ENCODE measurements at places on chromosomes 12 and 14. TPM values are rescaled to one million over a fixed set of nuclear protein-coding genes. Genes with fewer than 3 reads are reported as not detected.

The ZBTB39 gene
- 5.2 TPM for total RNA-seq

The KLRC4 gene
- total RNA-seq: 0.21 TPM

The VSIG10 gene
- total RNA-seq: 7.1 TPM

The BMAL2 gene
- total RNA-seq: 47.3 TPM

The MYF5 gene
- not detected for total RNA-seq

The PLD4 gene
- total RNA-seq: not detected

The PRICKLE1 gene
- 3.4 TPM for total RNA-seq

The GLS2 gene
- total RNA-seq: 6.0 TPM

The ZDHHC17 gene
- total RNA-seq: 10.4 TPM

The TMEM19 gene
- total RNA-seq: 13.2 TPM

The MUCL1 gene
- 4.7 TPM for total RNA-seq

The MGP gene
- not detected for total RNA-seq

The POTEM gene
- not detected for total RNA-seq

The KIF5A gene
- 0.14 TPM for total RNA-seq

The PROX2 gene
- not detected for total RNA-seq

The PPM1A gene
- 9.8 TPM for total RNA-seq

The ITGB7 gene
- total RNA-seq: 5.2 TPM

The CLEC9A gene
- not detected for total RNA-seq

The FAM222A gene
- total RNA-seq: 0.46 TPM

The NRXN3 gene
- total RNA-seq: 0.63 TPM

The METTL3 gene
- 34.0 TPM for total RNA-seq

The DEGS2 gene
- total RNA-seq: 3.4 TPM

The SCNN1A gene
- 91.7 TPM for total RNA-seq

The RDH16 gene
- 0.28 TPM for total RNA-seq

The PRPH gene
- total RNA-seq: not detected

The MORN3 gene
- not detected for total RNA-seq

The TSPAN31 gene
- total RNA-seq: 44.2 TPM

The ESR2 gene
- 0.05 TPM for total RNA-seq

The RAN gene
- total RNA-seq: 582 TPM

The SIX4 gene
- 14.9 TPM for total RNA-seq

The CRIP2 gene
- total RNA-seq: 186 TPM

The SLC8A3 gene
- not detected for total RNA-seq

The CLEC2A gene
- not detected for total RNA-seq

The SLCO1B1 gene
- total RNA-seq: not detected

The ENDOU gene
- 3.4 TPM for total RNA-seq

The DNAL1 gene
- total RNA-seq: 4.2 TPM

The VWF gene
- 0.56 TPM for total RNA-seq

The TMEM106C gene
- total RNA-seq: 66.2 TPM

The FOXN4 gene
- total RNA-seq: not detected

The KRT73 gene
- not detected for total RNA-seq

Data from airway epithelial cell (primary cell).